Activated CD4-positive, alpha-beta T cell treated with anti-CD3 and anti-CD28 coated beads, Interleukin-2, Interleukin-6, amounts not matched to agents 100 ng/mL and 50 ng/mL, durations not matched to agents 16 hours and 8 hours (primary cell): ENCODE measurements at places on chromosomes 2 and 18.

DNA sequence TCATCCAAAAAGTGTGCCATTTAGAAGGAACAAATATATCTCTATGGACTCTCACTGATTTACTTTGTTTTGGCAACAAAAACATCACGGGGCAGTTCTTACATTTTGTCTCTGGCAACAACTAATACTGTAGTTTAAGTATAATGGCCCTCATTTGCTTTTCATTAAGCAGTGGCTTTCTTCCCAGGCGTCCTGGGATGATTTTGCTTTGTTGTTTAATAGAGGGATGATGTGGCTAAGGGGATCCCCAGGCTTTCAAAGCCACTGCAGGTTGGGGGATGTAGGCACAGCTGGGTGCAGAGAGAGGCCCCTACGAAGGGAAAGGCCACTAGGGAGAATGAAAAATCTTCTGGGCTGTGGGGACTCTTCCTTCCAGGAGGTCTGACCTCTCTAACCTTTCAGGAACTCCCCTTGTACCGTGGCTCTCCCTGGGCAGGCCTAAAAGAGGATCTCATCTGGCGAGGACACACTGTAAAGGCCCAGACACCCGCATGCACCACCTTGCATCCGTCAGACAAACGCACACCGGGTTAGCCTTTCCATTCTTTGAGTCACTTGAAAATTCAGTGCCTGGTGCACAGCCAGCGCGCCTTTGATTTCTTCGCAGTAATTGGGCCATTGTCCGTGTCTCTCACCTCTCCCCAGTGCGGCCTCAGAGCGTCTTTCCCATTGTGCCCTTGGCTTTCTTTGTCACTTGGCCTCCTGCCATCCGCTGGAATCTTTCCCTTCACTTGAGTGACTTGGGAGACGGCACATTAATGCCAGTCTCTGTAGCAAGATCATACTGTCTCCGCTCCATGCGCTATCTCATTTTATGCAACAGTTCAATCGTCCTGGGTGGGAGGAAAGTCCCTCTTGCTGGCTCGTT is 40.3 kb upstream of the AFF3 start:
- no peak for DNase-seq

DNA sequence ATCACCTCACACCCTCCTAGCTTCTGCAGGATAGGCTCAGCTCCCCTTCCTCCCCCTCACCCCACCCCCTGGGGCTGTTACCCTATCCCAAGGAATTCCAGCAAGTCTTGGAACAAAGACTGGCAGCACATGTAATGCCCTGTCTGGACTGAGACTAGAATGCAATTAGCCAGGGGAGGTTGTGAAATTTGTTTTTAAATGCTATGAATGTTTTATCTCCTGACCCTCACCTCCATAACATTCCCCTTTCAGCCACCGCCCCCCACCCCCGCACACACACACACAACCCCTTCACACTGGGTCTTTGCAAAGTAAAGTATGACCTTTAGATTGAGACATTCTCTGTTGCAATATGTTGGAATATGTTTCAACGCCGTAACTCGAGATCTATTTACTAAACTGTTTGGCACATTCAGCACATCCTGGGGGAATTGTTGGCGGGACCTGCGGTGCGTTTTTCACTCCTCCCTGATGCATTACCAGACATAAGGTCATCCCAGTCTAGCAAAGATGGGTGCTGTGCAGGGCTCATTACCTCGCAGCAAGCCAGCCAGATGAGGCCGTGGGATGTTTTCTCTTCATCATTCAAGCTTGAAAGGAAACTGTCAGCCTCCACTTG is 290.7 kb upstream of the SLC14A2 start:
- DNase-seq = no peak

- DNase-seq = no peak
Observed at GRCh38 chr18:9474108-9474982, 968 bp upstream of the RALBP1 start.

DNA sequence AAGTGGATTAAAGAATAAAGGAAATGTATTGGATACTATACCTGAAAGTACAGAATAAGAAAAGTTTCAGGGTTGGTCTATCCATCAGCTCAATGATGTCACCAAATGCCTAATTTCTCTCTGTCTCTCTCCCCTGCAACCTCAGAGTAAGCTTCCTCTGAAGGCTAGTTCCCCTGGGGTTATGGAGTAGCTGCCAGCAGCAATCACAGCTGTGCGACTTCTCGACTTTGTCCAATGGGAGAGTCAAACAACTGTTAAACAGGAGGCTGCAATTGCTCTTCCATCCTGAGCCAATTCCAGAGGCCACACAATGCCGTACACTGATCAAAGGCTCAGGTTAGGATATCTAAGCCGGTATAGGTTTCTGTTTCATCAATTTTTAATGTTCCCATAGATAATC is 95.3 kb upstream of the FANCL start:
- DNase-seq = no peak

DNA sequence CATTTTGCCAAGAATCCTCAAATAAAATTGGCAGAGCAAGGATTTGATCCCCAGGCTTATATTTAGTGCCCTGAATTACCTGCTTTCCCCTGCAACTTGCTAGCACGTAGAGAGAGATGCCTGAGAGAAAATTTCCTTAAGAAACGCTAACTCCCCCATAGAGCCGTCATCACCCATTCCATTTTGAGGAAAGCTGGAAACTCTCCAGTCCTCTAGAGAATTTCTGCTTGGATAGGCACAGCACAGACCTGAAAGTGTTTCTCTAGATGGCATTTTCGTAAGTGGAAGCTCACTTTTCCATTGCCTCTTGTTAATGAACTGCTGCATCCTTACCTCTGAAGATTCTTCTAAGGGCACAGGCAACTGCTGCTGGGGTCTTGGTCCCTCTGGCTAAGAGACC is 277.8 kb upstream of the SIX2 start:
- no peak for DNase-seq

DNA sequence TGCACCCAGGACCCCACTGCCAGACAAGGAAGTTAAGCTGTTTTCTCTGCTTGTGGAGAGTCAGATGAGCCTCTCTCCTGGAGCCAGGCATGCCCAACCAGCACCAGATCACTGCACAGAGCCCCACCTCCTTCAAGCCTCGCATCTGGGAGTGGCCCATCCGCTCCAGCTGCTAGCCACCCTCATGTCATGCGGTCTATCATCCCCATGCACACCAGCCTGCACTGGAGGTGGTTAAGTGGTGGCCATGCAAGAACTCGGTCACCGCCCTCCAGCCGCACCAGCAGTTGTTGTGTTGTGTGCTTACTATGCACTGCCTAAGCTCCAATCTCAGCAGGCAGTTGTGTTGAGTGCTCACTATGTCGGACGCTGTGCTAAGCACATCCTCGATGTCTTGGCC is 177.9 kb upstream of the SLC14A2 start:
- DNase-seq = no peak

DNA sequence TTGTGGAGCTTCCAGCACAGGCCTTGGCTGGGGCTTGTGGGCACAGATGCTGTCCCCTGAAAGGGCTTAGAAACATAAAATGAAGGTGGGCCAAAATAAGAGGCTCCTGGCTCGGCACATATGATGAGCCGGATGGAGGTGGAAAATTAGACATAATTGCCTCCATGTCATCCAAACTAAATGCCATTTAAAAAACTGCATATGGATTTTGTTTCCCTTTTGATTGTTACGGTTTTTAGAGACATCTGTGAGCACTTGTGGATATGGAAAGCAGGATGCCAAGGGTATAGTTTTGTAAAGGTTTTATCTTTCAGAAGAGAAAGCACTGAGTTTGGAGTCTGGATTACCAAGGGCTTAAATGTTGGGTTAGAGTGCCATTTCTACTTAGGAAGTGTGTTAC is 498.3 kb downstream of the RIT2 start:
- no peak for DNase-seq

- DNase-seq = no peak
Observed at GRCh38 chr18:47389210-47389609, 137.8 kb upstream of the SKOR2 start.

GRCh38 chr18:13165636-13166423 is 52.7 kb upstream of the LDLRAD4 start:
- DNase-seq = no peak

DNA sequence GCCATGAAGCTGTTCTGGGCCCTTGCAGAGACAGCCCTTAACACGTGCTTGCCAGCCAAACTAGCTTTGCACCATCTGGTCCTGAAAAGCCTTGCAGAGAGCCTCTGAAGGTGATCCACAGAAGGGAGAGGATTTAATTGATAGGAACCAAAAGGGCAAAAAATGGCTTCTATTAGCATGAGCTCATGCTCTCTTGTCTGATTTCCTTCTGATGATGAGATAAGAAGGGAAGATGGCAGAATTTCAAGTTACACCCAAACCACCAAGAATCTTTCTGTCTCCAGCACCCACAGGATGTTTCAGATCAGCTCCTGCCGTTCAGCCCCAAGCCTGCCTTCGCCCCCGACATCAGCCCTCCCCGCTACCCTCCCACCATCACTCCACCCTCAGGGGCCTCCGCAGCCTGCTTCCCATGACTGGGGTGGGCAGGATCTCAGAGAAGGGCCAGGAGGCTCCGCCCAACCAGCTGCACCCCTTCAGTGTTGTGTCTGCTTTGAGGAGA is 23.4 kb upstream of the GLI2 start:
- DNase-seq = no peak

DNA sequence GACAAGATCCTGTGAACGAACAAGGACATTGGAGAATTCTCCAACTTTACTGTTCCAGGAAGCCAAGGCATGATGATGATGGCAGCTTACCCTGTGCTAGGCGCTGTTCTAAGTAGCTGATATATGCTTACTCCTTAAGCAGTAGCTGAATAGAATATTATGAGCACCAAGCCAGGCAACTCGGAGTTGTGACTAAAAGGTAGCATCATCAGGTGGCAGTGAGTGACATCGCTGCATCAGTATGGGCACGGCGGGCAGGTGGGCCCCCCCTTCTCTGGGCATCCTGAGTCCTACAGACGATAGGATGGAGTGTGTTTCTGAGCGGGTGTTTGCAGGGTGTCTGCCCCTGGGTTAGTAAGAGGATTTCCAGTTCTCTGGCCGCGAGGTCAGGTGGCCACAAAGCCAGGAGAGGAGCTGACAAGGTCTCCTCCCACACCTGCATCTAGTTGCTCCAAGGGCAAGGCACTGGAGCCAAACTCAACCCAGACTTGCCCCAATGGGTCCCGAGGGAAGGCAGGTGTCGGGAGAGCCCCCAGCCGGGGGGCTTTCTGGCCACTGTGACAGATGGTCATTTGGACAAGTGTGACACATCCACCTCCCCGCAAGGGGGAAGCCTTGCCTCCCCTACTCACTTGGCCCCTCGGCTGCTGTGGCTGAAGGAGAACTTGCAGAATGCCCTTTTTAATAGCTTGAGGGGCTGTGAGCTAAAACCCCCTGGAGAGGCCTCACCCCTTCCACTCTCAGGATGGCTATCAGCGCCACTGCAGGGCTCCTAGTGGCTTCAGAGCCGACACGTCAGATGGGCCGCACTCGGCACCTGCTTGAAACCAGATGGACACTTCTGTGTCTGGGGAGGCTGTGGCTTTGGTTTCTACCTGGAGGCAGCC is 55.5 kb downstream of the CRACDL start:
- no peak for DNase-seq

DNA sequence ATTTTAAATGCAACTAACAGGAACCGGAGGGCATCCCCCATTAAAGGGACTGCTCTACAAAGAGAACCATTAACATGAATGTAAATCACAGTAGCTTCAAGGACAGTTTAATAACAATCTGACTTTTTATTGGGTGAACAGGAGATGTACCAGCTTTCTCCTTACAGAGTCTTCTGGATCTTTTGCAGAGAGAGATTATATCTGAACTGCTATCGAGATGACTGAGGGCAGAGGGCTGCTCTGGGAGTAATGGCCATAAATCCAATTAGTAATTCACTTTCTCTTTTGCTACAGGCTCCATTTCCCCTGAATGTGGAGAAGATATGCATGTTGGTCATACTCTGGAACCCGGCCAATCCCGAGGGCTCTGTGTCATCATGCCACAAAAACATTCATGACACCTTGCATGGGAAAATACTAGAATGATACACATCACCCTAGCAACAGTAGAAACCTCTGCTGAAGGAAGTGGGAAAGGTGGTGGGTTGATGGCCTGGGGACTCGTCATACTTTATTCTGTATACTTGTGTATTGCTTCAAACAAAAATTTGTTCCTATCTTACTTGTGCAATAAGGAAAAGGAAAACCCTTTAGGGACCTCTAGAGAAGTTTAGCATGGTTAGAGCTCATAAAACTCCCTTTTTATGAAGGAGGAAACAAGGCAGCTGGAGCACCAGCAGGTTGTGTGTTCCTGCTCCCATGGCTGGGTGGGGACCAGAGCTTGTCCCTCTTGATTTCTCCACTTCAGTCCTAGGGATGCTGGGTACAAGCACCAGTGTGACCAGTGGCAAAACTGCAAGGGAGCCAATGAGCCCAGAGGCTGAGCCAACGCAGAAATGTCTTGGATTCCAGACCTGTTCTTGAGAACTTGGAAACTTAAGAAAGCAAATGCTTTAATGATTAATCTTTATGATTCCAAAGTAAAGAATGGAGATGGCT is 26.0 kb downstream of the CTAGE1 start:
- no peak for DNase-seq

- no peak for DNase-seq
Observed at GRCh38 chr2:220847006-220847405, 725.1 kb downstream of the EPHA4 start.

DNA sequence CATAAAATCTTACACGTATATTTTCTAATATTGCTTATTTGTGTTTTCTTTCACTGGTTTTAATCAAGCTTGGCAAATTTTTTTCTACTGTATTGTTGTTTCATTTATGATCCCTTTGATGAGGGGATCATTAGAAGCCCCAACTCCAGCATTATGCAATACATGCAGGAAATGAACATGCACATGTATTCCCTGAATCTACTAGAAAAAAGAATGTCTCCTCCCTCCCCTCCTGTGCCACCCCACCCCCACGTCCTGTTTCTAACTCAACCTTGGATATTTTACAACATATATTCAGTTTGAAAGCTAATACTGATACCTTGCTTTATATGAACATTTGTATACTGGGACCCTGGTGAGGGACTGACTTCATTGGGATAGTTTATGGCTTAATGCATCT is 53.0 kb downstream of the EML6 start:
- DNase-seq = no peak
